Left forelimb (tissue), 1 donor: ENCODE measurements at places on chromosomes 5 and 9.

DNA sequence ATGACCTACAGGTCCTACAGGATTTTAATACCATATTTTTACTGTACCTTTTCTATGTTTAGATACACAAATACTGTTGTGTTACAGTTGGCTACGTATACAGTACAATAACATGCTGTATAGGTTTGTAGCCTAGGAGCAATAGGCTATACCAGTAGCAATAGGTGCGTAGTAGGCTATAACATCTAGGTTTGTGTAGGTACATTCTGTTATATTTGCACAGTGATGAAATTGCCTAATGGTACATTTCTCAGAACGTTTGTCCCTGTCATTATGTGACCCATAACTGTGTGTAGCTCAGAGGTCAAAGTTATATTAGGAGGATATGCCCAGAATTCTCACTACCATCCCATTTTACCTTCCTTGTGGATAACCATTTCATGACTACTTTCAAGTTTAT, 59.7 kb downstream of the NIPBL start:
- DNase-seq = no peak

GRCh38 chr5:169173372-169173771, 127.6 kb downstream of the SLIT3 start:
- DNase-seq = no peak

GRCh38 chr9:1878811-1879210, 136.3 kb upstream of the SMARCA2 start:
- no peak for DNase-seq

GRCh38 chr5:76850543-76851145, 830 bp downstream of the S100Z start:
- DNase-seq = no peak

DNA sequence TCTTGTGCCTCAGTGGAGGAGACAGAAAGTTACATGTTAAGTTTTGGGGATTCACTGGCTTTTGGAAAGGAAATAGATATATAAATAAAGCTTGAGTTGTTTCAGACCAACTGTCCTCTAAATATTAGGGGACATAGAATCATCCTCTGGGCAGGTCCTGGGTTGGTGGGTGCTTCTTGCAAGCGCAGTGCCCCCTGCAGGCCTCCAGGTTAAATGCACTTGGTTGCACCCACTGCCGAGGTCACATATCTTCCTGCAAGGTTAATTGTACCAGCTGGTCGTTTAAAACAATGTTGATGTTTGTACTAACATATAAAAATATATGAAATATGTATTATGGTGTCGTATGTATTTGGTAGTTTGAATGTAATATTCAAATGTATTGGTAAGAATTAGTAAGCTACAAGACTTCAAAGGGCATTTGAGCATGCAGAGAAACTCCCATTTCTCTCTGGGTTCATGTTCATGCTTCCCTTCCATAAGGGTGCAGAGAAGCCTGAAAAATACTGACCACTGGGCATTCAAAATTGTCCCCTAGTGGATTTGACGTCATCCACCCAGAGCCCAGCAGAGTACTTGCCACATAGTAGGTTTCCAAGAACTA, 87.0 kb downstream of the ZNF618 start:
- no peak for DNase-seq

DNA sequence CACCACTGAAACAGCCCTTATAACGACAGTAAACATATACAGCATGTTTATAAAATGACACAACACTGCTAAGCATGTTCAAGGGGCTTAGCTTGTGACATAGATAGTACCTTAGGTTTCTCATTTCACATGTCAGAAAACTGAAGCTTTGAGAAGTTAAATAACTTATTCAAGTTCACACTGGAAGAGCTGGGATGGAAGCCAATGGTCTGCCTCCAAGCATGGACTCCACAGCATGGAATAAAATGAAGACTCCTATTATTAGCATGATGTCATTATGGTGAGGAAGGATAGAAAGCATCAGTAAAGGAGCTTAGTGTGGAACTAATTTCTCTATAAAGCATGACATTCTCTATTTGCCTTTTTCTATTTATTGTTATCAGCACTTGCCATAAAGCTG, 316.7 kb downstream of the PLK2 start:
- DNase-seq = no peak
